Gastroesophageal sphincter (tissue), 4 donors: ENCODE measurements at places on chromosomes 7 and 10. TPM values are rescaled to one million over a fixed set of nuclear protein-coding genes. Genes with fewer than 3 reads are reported as not detected.

DNA sequence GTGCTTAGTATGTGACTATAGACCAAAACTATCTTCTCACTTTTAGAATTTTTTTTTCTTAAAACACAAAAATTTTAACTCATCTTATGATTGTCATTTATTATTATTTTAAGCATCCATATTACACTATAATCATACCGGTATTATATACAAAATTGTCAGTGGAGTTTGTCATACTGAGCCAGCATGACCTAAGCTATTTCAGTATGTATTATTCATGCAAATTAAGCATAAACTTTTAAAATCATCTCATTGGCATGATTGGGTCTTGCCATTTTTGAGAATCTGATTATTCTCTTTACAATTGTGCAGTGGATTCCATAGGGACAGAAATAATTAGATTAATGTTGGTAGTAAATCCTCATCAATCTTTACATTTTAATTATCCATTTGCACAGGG is 46.2 kb upstream of the STMP1 start:
- no peak for ATAC-seq
- peaks cover 8% of the 10 kb centered on the region for H3K36me3 ChIP-seq
- no peak overlapping the region for H3K4me3 ChIP-seq

GRCh38 chr7:15370441-15370840 is 191.4 kb downstream of the AGMO start:
- no peaks in the 10 kb centered on the region for H3K4me1 ChIP-seq
- no peak for ATAC-seq
- no peak overlapping the region for H3K4me3 ChIP-seq
- no peak overlapping the region for H3K27ac ChIP-seq
- H3K36me3 ChIP-seq: no peaks in the 10 kb centered on the region

The GRID2IP gene
- total RNA-seq: not detected

DNA sequence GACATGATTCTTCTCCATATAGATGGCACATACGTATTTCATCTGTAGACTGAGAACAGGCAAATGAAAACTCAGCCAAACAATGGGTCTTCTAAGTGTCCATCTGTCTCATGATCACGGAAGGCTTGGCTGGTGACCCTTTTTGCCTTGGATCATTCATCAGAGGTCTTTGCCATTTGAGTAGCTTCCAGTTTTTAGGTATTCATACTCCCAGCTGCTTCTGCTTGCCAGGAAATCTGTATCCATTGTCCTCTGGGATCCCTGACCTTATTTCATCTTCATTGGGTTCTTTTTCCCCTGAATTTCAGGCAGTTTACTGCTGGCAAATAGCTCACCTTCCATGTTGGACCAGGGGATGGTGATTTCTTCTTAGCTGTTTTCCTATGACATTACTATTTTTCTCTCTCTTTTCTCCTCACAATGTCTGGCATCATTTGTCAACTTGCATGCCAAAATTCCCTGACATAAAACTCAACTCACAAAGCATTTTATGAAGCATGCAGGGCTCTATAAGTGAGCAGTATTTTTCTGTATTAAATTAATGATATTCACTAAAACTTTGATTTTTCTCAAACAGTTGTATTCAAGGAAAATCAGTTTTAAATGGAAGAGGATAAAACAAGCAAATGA is 241.2 kb downstream of the DNAJB9 start:
- ATAC-seq: no peak
- no peaks in the 10 kb centered on the region for H3K27me3 ChIP-seq
- H3K27ac ChIP-seq: no peak overlapping the region
- no peak overlapping the region for H3K4me3 ChIP-seq

- no peaks in the 10 kb centered on the region for H3K27me3 ChIP-seq
- no peak overlapping the region for H3K27ac ChIP-seq
- ATAC-seq: no peak
- H3K4me3 ChIP-seq: no peak overlapping the region
- no peaks in the 10 kb centered on the region for H3K4me1 ChIP-seq
Measured at GRCh38 chr10:15211464-15211979, 43.0 kb upstream of the NMT2 start.

The ABCF2 gene
- 30.5 TPM for total RNA-seq

DNA sequence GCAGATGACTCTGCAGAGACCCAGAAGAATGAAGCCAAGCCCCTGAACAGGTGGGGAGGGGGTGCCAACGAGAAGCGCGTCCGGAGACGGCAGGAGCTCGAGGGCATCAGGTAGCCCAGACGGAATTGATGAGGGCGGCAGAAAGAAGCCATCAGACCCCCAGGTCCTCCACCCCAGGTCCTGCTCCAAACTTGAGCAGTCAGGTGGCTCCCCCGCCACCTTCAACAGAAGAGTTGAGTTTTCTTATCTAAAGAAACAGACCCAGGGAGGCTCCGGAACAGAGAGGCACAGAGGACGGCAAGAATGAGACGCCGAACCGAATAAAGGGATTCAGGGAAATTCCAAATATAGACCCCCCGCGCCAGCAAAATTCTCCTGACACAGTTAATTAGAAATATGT is 22.2 kb downstream of the RGS10 start:
- H3K4me3 ChIP-seq: no peak overlapping the region
- peaks cover 42% of the 10 kb centered on the region for H3K36me3 ChIP-seq
- H3K27me3 ChIP-seq: no peaks in the 10 kb centered on the region
- H3K4me1 ChIP-seq: no peaks in the 10 kb centered on the region
- ATAC-seq: no peak
- H3K27ac ChIP-seq: no peak overlapping the region

The GPR26 gene
- total RNA-seq: not detected

DNA sequence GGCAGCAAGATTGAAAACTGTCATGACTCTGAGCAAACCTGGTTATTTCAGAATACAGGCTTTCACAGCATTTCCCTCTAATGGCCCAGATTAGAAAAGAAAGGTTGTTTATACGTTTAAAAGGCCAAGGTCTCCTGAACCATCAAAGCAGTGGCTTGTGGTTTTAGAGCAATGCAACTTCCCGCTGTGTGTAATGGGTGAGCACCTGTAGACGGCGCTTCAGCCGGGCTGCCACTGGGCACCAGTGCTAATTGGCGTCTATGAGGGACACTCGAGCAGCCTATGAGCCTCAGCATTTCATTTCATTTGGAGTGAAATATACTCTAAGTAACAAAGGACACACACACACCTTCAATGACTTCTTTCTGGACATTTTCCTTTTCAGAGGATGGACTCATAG is 671.0 kb upstream of the FZD8 start:
- no peaks in the 10 kb centered on the region for H3K4me1 ChIP-seq
- ATAC-seq: no peak
- no peak overlapping the region for H3K27ac ChIP-seq
- no peaks in the 10 kb centered on the region for H3K27me3 ChIP-seq
- H3K36me3 ChIP-seq: no peaks in the 10 kb centered on the region

DNA sequence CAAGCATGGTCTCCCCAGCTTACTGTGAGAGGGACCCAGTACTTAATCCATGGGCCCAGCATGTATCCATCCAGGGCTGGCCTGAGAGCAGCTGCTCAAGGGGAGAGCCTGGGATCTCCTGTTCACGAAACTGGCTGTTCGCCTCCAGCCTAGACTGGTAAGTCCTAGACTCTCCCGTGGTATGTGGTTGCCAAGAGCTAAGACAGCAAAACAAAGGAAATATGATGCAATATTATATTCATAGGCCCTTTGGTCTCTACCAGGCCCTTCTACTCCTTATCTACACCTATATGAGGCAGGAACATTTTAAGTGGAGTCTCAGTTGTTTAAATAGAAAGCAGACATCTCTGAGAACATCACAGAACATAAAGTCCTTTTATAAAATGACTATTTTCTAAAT is 28.9 kb upstream of the STK17A start:
- H3K36me3 ChIP-seq: no peaks in the 10 kb centered on the region
- no peak overlapping the region for H3K27ac ChIP-seq
- H3K4me1 ChIP-seq: no peaks in the 10 kb centered on the region
- no peak overlapping the region for H3K4me3 ChIP-seq
- no peaks in the 10 kb centered on the region for H3K27me3 ChIP-seq

GRCh38 chr10:83915801-83916200 is 223.5 kb upstream of the GHITM start:
- no peak for ATAC-seq
- H3K4me3 ChIP-seq: no peak overlapping the region
- no peak overlapping the region for H3K27ac ChIP-seq
- no peaks in the 10 kb centered on the region for H3K4me1 ChIP-seq
- peaks cover 4% of the 10 kb centered on the region for H3K27me3 ChIP-seq

- no peaks in the 10 kb centered on the region for H3K27me3 ChIP-seq
- no peak for ATAC-seq
- H3K4me1 ChIP-seq: no peaks in the 10 kb centered on the region
- H3K36me3 ChIP-seq: no peaks in the 10 kb centered on the region
- H3K4me3 ChIP-seq: no peak overlapping the region
- no peak overlapping the region for H3K27ac ChIP-seq
Measured at GRCh38 chr7:99002148-99002826, 124.0 kb downstream of the TRRAP start.

The CRTAC1 gene
- total RNA-seq: 1.6 TPM

- no peaks in the 10 kb centered on the region for H3K36me3 ChIP-seq
- H3K4me3 ChIP-seq: no peak overlapping the region
- no peaks in the 10 kb centered on the region for H3K4me1 ChIP-seq
- ATAC-seq: no peak
Measured at GRCh38 chr7:35498416-35498815, 196.5 kb downstream of the HERPUD2 start.

DNA sequence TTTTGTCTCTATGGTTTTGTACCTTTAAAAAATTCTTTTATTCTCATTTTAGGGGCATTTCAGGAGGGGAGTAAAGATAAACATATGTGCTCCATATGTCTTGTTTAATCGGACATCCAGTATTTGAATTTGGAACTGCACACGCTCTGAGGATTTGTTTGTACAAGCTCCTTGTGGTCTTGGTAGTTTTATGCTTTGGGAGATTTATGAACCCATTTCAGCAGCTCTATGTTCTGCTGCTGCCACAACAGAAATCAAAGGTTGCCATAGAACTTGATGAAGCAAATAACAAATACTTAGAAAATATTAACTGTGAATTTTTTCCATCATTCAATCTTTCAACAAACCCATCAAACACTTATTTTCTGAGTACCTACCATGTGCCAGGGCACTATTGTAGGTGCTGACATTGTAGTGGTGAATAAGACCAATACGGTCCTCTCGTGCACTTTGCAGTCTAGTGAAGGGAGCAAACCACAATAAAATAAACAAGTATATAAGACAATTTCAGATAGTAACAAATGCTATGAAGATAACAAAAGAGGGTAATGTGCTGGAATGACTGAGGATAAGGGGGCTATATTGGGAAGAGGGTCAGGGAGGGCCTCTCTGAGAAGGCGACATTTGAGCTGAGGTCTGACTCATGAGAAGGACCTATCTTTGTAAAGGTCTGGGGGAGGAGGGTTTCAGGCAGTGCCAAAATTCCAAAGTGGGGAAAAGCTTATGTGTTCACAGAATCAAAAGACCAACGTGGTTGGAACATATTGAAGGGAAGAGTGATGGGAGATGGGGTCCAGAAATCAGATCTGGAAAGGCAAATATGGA is 30.4 kb downstream of the MYPN start:
- H3K4me1 ChIP-seq: peaks cover 5% of the 10 kb centered on the region
- H3K27me3 ChIP-seq: no peaks in the 10 kb centered on the region
- H3K27ac ChIP-seq: no peak overlapping the region
- H3K36me3 ChIP-seq: no peaks in the 10 kb centered on the region
- H3K4me3 ChIP-seq: no peak overlapping the region
- no peak for ATAC-seq

The TEX36 gene
- not detected for total RNA-seq

GRCh38 chr10:71911296-71911953 is 52.8 kb upstream of the CHST3 start:
- no peaks in the 10 kb centered on the region for H3K36me3 ChIP-seq
- no peaks in the 10 kb centered on the region for H3K27me3 ChIP-seq
- no peak overlapping the region for H3K27ac ChIP-seq
- ATAC-seq: peak; percentile 39
- no peak overlapping the region for H3K4me3 ChIP-seq

DNA sequence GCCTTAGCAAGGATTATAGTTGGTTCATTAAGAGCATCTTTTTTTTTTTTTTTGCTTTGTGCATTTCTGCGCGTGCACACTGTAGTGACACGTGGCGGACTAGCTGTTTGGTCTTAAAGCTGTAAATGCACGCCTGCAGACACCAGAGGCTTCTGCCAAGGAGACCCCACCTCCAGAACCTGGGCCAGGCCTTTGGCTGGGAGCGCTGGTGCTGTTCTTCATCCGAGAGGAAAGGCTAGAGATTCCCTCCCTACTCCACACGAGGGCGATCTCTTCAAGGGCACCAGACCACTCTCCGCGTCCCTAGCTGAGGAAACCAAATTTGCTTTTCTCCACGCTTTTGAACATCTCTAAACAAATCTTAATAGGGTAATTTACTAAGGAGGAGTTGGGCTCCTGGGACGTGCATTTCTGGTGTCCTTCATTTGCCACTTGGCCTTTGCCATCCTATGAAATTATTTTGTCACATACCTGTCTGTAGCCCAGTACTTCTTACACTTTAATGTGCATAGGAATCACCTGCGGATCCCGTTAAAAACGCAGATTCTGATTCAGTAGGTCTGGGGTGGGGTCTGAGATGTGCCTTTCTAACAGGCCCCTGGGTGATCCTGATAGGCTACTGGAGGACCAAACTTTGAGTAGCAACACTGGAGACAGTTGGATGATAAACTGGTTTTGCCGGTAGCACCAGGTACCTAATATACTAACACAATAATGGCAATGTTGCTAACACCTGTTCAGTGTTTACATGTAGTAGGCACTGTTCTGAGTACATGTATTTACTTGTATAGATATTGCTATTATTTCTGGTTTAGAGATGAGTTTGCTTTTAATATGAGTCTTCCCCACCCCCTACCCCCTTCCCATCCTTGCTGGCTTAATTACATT is 1.3 kb upstream of the SLC26A5 start:
- no peak for ATAC-seq
- H3K27me3 ChIP-seq: peaks cover 58% of the 10 kb centered on the region
- no peak overlapping the region for H3K27ac ChIP-seq
- H3K4me3 ChIP-seq: no peak overlapping the region
- no peaks in the 10 kb centered on the region for H3K36me3 ChIP-seq

The LLCFC1 gene
- total RNA-seq: not detected

The SLC26A4 gene
- total RNA-seq: 0.42 TPM

DNA sequence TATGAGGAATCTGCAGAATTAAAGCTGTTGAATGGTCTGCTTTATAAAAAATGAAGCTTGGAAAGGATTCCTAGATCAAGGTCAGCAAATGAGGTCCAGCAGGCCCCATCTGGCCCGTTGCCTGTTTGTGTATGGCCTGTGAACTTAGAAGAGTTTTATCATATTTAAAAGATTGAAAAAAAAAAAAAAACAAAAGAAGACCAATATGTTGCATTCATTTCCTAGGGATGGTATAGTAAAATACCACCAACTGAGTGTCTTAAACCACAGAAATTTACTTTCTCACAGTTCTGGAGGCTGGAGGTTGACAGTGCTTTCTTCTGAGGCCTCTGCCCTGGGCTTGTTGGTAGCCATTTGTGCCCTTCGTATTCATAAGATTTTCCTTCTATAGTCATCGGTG is 109.2 kb downstream of the PPP1R3A start:
- ATAC-seq: no peak
- H3K27me3 ChIP-seq: no peaks in the 10 kb centered on the region
- peaks cover 2% of the 10 kb centered on the region for H3K4me1 ChIP-seq
- H3K27ac ChIP-seq: no peak overlapping the region

The BMS1 gene
- total RNA-seq: 18.8 TPM

DNA sequence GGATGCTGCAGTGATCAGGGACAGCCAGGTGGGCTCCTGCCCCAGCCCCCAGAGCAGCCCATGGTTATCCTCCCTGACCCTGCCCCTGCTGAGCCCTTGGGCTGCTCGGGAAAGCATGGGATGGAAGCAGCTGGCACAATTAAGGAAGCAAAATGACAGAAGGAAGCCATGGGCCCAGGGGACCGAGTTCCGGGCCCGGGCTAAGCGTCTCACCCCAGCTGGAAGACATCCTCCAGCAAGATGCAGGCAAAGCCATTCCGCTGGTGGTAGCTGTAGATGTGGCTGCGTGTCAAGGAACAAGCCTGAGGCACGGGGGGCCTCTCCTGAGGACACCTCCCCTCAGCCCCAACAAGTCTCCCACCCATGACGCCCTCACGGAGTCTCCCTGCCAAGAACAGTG is 1.1 kb downstream of the ATG9B start:
- peaks cover 48% of the 10 kb centered on the region for H3K27me3 ChIP-seq
- no peak overlapping the region for H3K27ac ChIP-seq
- ATAC-seq: no peak
